ENCODE measurements at places on chromosomes 6 and 20.

- no peak for DNase-seq
- H3K27ac ChIP-seq = no peak overlapping the region
- no peaks in the 10 kb centered on the region for H3K36me3 ChIP-seq
- no peaks in the 10 kb centered on the region for H3K27me3 ChIP-seq
These were observed 13.2 kb upstream of the ASXL1 start for GRCh38 chr20:32344835-32345506.

- peaks cover 40% of the 10 kb centered on the region for H3K4me1 ChIP-seq
- DNase-seq = no peak
- no peaks in the 10 kb centered on the region for H3K36me3 ChIP-seq
- H3K4me3 ChIP-seq = no peak overlapping the region
These were observed 64.7 kb downstream of the SASH1 start for GRCh38 chr6:148407372-148407771.

DNA sequence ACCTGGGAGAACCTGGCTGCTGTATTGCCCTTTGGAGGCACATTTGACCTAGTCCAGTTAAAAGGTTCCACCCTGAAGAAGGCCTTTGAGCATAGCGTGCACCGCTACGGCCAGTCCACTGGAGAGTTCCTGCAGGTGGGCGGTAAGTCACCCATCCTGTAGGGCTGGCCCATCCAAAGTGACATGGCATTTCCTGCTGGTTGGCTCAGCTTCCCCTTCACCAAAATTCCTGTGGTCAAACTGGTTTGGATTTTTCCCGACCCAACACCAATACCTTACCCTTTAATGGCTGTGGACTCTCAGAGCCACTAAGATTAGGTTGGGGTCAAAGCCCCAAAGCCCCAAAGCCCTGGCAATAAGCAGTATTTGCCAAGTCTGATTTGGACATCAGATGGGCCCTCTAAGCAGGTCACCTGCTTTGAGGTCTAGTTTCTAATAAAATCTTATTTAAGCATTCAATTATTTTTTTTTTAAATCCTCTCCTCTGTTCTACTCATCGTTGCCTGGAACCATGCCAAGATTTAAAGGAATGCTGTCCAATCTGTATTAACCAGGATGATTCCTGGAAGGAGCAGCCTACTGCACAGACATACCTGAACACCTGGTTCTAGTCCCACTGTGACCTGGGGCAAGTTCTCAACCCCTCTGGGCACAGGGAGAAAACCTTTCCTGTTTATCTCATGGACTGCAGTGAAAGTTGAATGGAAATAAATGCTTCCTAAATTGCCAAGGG, 40.8 kb downstream of the NT5E start:
- no peaks in the 10 kb centered on the region for H3K27me3 ChIP-seq
- H3K36me3 ChIP-seq = no peaks in the 10 kb centered on the region
- H3K4me3 ChIP-seq = no peak overlapping the region
- DNase-seq = no peak
- no peak overlapping the region for H3K27ac ChIP-seq
- H3K4me1 ChIP-seq = no peaks in the 10 kb centered on the region

DNA sequence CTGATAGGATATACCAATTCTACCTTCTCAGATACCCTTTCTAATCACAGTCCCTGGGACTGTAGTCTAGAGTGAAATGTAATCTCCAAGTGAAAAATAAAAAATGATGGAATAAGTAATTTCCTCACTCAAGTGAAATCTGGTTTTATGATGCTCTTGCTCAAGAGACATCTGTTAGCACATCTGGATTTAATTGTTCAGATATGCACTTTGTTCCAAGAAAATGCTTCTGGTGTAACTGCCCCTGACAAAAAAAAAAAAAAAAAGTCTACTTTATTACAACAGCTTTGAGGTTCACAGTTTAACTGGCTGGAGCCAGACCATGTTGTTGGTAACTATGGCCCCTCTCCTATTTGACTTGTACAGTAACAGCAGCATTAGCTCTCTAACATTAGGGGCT, 251.8 kb downstream of the BTBD9 start:
- no peaks in the 10 kb centered on the region for H3K36me3 ChIP-seq
- no peak for DNase-seq
- H3K4me3 ChIP-seq = no peak overlapping the region
- peaks cover 8% of the 10 kb centered on the region for H3K4me1 ChIP-seq
- no peak overlapping the region for H3K27ac ChIP-seq

GRCh38 chr6:91142154-91142553, 555.3 kb upstream of the MAP3K7 start:
- H3K4me1 ChIP-seq = no peaks in the 10 kb centered on the region
- no peak overlapping the region for H3K27ac ChIP-seq
- no peak for DNase-seq
- no peaks in the 10 kb centered on the region for H3K27me3 ChIP-seq

GRCh38 chr6:51203504-51203903, 384.8 kb downstream of the TFAP2B start:
- DNase-seq = no peak
- H3K4me1 ChIP-seq = peaks cover 6% of the 10 kb centered on the region
- H3K36me3 ChIP-seq = no peaks in the 10 kb centered on the region

DNA sequence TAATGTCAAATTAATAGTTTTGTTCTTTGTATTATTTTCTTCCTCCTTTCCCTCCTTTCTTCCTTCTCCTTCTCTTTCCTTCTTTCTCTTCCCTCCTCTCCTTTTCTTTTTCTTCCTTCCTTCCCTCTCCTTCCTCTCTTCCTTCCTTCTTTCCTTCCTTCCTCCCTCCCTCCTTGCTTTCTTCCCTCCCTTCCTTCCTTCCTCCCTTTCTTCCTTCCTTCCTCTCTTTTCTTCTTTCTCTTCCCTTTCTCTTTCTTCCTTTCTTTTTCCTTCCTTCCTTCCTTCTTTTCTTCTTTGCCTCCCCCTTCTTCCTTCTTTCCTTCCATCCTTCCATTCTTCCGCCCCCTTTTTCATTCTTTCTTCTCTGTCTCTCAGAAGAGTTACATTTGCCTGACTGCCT, 518.2 kb upstream of the ID4 start:
- no peaks in the 10 kb centered on the region for H3K27me3 ChIP-seq
- DNase-seq = no peak
- H3K36me3 ChIP-seq = no peaks in the 10 kb centered on the region
- no peaks in the 10 kb centered on the region for H3K4me1 ChIP-seq

DNA sequence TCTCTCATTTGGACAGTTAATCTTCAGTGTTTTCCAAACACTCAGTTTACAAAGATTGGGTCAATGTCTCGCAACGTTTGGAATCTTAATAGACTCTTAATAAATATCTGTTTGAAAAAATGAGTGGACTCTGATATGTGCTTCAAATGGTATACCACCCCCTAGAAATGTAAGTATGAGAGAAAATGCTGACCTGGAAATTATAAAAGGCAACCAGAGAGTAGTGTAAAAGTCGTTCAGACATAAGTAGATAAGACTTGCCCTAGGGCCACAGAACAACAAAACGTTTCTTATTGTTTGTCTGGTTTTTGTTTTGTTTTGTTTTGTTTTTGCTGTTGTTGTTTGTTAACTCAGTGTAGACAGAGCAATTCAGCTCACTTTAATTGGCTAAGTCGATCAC, 97.4 kb upstream of the SPTLC3 start:
- H3K36me3 ChIP-seq = no peaks in the 10 kb centered on the region
- no peaks in the 10 kb centered on the region for H3K27me3 ChIP-seq
- no peak for DNase-seq
- no peaks in the 10 kb centered on the region for H3K4me1 ChIP-seq
- no peak overlapping the region for H3K4me3 ChIP-seq

- H3K27me3 ChIP-seq = peaks cover 32% of the 10 kb centered on the region
- DNase-seq = no peak
- H3K27ac ChIP-seq = no peak overlapping the region
- H3K36me3 ChIP-seq = no peaks in the 10 kb centered on the region
- no peaks in the 10 kb centered on the region for H3K4me1 ChIP-seq
These were observed 33.5 kb downstream of the RPP21 start for GRCh38 chr6:30378290-30378937.

DNA sequence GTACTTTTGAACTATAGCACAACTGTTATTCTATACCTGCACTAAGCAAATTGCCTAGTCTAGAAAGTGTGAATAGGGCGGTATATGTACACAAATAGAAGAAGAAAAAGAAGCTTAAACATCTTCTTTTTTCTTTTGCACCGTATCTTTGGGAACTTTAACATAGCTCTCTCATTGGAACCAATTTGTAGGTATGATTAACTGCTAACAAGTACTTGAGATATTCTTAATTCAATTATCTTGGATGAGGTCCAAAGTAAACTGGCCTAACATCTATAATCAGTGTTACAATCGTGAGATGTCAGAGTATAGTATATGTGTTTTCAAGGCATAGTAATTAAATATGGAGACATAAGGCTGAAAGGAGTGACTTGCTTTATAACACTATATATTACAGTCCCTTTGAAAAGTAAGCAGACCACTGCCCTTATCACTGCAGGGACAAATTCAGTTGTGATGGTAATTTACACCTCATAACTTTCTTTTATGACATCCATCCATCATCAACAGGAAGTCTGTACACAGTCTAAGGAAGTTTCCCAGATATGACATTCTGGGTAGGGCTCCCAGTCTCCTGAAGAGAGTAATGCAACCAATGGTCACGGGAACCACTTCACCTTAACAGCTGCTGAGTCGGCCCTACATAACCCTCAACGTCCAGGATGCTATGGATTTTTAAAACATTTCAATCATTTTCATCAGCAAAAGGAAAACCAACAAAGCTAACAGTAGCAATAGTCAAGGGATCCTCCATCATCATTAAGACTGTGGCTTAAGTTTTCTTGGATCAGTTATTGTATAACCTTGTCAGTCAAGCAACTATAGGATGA, 37.6 kb downstream of the NKAIN2 start:
- no peaks in the 10 kb centered on the region for H3K27me3 ChIP-seq
- no peaks in the 10 kb centered on the region for H3K36me3 ChIP-seq
- no peak for DNase-seq
- H3K4me1 ChIP-seq = no peaks in the 10 kb centered on the region
- H3K4me3 ChIP-seq = no peak overlapping the region

DNA sequence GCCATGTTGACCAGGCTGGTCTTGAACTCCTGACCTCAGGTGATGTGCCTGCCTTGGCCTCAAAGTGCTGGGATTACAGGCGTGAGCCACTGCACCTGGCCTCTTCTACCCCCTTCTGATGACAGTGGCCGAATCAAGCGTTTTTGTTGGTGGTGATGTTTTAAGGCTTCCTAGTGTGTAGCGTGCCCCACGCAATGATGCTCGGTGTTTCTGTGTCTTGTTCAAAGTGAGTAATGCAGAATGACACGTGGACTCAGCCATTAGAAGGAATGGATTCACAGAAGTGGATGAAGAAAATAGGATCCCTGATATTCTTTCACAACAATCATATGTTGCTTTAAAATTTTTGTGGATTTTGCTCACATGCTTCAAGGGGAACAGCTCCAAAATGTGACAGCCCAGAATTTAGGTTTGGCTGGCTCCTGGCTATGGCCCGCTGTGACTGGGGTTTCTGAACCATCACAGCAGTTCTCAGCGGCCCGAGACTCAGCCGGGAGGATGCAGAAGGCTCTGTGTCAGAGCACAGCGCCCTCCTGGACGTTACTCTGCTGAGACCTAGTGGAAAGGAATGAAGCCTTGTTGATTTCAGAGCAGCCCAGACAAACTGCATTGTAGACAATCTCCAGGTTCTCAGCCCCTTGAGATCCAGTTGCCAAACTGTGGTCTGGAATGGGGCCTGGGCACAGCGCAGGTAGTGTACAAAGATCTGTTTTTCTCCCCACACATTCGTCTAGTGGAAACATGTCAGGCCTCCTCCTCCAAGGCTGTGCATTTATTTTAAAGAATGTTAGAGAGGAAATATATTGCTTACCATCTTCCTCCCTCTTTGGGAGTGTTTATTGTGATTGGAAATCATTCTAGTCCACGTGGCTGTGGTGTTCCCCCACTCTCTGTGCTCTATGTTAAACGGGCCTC, 57.6 kb upstream of the TIAM2 start:
- peaks cover 14% of the 10 kb centered on the region for H3K4me1 ChIP-seq
- H3K4me3 ChIP-seq = no peak overlapping the region
- H3K36me3 ChIP-seq = no peaks in the 10 kb centered on the region

GRCh38 chr6:84546427-84546914, 217.9 kb downstream of the TBX18 start:
- DNase-seq = no peak
- H3K4me3 ChIP-seq = no peak overlapping the region
- H3K36me3 ChIP-seq = no peaks in the 10 kb centered on the region
- no peak overlapping the region for H3K27ac ChIP-seq
- H3K27me3 ChIP-seq = no peaks in the 10 kb centered on the region

DNA sequence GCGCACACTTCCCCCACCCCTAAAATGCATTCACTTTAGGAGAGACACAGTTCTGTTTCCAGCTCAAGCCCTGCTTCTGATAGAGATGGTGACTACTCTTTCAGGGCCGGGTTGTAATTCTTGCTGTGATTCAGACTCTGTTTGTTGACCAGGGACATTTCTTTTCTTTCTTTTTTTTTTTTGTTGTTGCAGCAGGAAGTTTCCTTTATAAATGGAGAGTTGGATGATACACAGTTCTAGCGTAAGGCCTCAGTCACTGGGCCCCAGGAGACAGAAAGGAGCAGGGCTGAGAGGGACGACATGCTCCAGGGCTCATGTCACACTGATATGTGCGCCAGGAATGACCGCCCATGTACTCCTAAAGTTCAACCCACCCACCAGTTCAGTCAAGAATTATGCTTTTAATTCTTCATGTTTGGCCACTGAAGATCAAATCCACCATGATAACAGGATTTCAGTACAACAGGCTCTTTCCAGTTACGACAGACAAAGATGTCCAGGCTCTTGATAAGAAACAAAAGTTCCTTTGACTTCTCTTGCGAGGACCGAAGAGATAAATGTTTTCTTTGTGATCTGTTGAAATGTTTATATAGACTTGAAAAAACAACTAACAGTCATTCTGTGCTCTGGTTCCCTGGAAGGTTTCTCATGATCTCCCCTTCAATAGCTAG, 142.5 kb downstream of the CD164 start:
- H3K27me3 ChIP-seq = no peaks in the 10 kb centered on the region
- no peak for DNase-seq
- H3K4me3 ChIP-seq = no peak overlapping the region
- peak overlapping the region; percentile 39 for H3K27ac ChIP-seq

DNA sequence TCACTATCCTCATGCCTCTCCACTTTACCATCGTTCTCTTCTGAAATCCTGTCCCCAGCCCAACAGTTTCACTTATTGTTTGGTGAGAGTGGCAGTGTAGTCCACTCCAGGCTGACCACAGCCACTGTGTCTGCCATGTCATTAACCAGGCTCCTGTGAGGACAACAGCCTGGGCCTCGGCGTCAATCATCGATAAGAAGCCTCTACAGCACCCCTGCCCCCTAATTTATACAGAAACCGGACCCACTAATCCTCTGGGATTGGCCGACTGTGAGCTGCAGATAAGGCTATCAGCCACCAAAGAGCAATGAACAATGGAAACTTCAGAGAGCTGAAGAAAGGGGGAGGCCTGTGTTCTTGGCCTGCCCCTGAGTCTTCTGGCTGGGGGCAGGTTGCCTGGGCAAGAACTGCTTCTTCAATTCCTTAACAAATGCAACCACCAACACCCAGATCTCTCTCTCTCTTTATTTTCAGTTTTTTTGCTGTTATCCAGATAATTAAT, 3.4 kb downstream of the EGFL8 start:
- no peak overlapping the region for H3K4me3 ChIP-seq
- no peaks in the 10 kb centered on the region for H3K27me3 ChIP-seq
- peaks cover 6% of the 10 kb centered on the region for H3K4me1 ChIP-seq
